Mucosa of descending colon (tissue), 3 donors: ENCODE measurements at places on chromosomes 16 and 17.
A peak's percentile ranks its signal among the peaks of the same experiment; 100 is the strongest.

- peak; percentile 73 for DNase-seq
Measured at GRCh38 chr17:50269477-50270434, 4.5 kb upstream of the TMEM92 start.

- DNase-seq = no peak
Measured at GRCh38 chr16:24718967-24719521, 10.4 kb upstream of the TNRC6A start.

GRCh38 chr17:33940769-33941370 lies 314.2 kb upstream of the CCL2 start:
- DNase-seq = no peak

- DNase-seq = no peak
Measured at GRCh38 chr16:55737966-55738365, 82.2 kb downstream of the SLC6A2 start.
